ENCODE measurements at places on chromosomes 1 and 21.

DNA sequence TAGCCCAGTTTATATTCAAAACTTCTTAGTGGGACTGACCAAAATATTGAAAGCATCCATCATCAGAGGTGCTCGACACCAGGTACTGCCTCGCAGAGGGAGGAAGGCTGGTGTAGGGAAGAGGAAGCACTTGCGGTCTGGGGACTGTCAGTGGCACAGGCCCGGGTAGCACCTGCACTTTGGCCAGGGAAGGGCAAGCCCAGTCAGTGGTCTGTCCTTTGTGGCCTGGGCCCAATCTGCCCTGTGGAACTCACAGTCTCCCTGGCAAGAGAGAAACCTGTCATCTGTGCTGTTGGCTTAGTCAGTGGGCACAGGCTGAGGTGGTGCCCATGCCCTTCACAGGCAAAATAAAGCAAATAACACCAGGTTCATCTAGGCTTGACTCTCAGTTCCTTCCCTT, 77.4 kb downstream of the SYT6 start:
- no peak for DNase-seq

DNA sequence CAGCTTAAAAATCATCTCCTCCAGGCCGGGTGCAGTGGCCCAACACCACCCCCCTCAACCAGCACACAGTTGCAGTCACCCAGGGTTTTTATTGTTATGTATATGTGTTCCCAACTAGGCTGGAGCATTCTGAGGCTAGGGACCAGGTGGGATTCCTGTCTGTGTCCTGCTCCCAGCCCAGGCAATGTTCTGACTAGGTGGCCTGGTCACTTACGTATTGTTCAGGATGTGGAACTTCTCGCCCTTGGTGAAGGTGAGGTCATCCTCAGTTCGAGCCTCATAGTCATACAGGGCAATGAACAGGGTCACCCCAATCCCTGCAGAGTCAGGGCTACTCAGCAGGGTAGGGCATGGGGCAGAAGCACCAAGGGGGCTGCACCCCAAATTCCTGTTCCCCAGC, 12.2 kb downstream of the FGR start:
- DNase-seq = no peak

DNA sequence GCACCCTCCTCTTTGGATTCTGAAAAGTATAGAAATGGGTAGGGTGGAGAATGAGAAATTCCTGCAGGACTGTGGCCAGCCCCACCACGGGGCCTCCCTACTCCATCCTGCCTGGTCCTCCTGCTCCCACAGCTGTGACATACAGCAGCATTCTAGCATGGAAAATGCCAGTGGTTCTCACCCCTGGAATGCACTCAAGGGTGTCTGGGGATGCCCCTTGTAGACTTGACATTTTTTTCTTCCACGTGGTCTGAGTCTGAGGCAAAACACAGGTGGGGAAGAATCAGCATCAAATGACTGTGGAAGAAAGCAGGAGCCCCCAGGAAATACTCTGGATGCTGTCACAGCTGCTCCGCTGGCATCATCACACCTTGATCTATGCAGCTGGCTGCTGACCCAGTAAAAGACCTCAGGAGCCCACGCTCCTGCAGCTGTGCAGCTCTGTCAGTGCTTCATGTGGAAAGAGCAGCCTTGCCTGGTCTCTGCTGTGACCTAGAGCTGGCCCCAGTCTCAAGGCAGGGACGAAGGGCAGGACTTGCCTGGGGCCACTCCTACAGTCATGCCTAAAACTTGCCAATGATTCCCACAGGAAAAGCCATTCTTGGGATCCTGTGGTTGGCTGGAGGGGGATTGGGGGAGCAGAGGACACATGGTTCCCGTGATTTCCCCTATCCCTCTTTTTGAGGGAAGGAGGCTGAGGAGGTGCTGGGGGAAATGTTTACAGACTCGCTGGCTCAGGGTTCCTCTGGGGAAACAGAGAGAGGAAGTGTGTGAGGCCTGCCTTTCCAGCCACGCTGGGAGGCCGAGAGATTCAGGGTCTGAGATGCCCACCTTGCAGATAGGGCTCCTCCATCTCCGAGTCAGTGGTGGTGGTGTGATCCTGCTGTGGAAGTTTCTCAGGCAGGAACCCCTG, 10.8 kb upstream of the A3GALT2 start:
- no peak for DNase-seq

- no peak for DNase-seq
Observed at GRCh38 chr1:234583755-234584419, 26.1 kb downstream of the IRF2BP2 start.

DNA sequence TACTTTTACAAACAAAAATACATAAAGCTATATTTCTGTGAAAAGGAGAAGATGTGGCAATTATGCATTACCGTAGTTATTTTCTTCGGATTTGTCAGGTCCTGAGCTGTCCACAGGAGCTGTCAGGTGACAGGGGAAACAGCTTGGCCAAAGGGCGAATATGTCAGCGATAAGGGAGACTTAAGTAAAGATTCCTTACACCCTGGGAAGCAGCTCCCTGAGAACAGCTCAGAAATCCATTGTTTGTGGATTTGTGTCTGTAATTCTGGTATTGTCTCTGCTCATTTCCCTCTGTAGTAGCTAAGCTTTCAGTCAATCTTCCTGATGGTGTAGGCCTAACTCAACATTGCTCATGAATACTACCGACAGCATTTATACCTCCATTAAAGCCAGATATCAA, 7.1 kb upstream of the CD34 start:
- no peak for DNase-seq

- no peak for DNase-seq
Observed at GRCh38 chr1:2283991-2284895, 56.1 kb downstream of the SKI start.

DNA sequence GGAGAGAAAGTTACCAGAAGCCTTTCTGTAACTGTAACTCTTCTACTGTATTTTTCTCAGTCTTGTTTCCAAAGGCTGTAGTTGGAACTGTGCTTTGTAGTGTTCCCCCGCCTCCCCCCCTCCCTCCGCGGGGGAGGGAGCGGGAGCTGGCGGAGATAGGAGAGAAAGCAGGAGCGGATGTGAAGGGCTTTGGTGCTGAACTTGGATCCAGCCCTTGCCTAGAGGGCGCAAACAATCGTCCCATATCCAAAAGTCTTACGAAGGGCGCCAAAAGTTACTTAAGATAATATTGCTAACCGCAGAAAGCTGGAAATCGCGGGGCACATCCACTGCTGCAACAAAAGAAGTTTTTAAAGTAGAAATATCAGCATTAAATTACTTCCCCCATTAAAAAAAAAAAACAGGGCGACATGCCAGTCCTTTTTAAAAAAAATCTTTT, 2.4 kb upstream of the NFIA start:
- no peak for DNase-seq

DNA sequence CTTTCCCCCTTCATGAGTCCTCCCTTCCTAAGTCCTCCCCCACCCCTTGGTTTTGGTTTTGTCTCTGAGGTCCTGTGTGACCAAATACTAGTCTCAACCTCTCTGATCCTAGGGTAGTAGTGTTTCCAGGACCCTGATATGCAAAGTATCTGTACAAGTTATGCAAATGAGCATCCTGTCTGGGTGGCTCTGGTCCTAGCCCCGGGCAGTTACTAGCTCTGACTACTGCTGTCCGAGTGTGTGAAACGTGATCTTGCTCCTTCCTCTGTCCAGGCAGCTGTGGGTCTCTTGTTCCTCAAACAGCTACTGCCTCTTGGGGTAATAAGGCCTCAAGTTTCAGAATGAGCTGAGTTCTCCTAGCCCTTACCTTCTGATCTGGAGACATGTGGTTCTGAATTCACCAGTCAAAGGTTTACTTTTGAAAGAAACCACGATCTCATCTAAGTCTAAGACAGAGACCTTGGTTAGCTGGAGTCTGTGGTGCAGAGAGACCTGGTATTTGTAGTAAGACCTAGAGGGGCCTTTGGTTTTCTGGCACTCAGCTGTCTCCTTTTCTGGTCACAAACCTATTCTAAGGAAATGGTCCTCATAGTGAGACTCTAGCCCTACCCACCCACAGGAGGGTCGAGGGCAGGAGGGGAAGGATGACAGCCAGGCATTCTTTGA, 31.0 kb upstream of the IL19 start:
- DNase-seq = peak; percentile 71

- DNase-seq = no peak
Observed at GRCh38 chr1:103002005-103002404, 106.3 kb downstream of the COL11A1 start.

- DNase-seq = no peak
Observed at GRCh38 chr1:87291107-87291506, 37.6 kb upstream of the LMO4 start.

- no peak for DNase-seq
Observed at GRCh38 chr1:147077523-147077922, 94.7 kb downstream of the PRKAB2 start.

GRCh38 chr21:20703112-20703767, 295.0 kb upstream of the NCAM2 start:
- DNase-seq = no peak

DNA sequence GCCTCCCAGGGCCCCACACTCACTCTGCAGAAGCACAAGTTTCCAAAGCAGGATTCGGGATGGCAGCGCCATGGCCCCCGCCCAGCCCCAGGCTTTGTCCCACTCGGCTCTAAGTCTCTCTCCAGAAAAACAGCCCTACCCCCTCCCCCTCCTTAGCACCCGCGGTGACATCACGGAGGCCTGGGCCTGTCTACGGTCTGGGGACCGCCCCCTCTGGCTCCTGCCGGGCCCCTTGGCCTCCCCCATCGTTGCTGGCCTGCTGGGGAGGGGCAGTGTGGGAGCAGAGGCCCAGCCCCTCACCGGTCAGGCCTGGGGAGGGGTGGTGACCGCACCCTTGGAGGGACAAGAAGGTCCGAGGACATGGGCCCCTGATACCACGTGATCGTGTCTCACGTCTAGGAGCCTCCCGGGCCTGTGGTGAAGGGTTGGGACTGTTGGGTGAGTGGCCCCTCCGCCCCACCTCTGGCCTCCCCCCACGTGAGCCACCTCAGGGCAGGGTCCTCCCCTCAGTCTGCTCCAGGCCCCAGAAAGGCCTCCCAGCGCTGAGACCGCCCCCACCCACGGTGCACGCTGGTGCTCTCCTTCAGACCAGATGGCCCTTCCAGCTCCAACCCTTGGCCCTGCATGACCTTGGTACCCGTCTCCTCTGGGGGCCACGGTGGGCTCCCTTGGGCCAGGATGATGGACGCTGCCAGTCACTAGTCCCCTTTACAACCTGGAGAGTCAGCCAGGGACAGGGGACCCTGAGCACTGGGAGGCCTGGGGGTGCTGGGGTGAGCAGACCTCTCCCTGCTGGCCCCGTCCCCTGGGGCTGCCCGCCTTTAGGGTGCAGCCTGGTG, at the start of gene MXRA8:
MXRA8 (minus strand) TSS at position 123 of the 839 bp plus-strand sequence; CDS start at position 72, 51 bp downstream.
- DNase-seq = no peak

GRCh38 chr1:166040202-166040997, 126.4 kb downstream of the FAM78B start:
- no peak for DNase-seq

DNA sequence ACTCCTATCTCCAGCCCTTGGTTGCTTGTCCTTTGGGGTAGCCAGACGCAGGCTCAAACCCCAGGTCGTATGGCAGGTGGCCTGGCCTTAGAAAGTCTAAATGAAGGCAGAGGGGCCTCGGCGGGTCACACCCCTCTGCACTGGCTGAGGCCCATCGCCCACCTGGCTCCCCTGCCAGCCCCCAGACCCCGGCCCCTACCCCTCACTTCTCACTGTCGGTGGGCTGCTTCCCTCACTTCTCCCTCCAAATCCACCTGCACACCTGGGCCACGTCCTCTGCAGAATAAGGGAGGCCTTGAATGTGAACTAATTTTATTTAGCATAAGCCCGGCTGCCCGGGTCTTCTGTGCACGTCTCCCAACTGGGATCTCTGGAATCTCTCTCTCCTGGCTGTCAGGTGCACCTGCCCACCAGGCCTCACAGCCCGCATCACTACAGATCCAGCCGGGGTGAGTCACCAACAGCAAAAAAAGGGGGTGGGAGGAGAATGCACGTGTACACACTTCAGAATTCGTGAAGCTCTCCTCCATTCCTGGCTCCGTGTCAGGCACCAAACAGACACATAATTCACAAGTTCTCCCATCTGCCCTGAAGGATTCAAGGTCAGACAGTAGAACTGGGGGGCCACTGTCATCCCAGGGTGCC, 107.5 kb upstream of the SIM2 start:
- DNase-seq = no peak

DNA sequence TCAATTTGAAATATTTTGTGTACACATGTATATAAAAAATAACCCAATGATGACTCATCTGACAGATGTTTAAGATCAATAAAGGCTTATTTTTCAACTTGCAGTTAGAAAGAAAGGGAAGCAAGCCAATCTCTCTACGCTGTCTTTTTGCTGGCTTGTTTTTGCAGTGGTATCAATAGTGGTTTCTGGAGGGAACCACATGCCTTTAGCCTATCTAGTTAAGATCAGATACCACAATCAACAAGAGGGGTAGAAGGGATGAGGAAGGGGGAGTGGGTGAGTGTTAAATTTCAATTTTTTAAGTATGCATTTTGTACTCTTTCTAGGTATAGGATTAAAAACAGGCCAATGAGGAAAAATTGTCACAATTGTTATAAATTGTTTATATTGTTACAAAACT, 276.2 kb downstream of the KCNH1 start:
- no peak for DNase-seq

DNA sequence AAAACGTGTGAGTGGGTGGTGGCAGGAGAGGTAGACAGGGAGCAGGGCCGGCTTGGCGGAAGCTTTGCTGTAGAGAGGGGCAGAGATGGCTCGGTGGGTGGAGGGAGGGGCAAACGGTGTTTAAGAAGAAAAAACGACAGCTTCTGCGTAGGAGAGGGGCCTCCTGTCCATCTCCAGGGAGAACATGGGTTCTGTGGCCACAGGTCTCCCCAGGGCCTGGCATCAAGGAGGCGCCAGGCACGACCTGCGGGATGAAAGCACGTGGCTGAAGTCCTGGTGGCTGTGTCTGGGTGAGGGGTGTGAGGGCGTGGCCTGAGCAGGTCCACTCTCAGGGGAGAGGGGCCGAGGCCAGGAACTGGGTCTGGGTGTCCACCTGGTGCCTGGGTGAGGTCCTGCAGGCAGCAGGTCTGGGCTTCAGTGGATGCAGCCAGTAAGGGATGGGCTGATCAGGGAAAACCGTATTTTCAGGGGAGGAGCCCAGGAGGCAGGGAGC, 940 bp upstream of the PRKCZ start:
- no peak for DNase-seq

DNA sequence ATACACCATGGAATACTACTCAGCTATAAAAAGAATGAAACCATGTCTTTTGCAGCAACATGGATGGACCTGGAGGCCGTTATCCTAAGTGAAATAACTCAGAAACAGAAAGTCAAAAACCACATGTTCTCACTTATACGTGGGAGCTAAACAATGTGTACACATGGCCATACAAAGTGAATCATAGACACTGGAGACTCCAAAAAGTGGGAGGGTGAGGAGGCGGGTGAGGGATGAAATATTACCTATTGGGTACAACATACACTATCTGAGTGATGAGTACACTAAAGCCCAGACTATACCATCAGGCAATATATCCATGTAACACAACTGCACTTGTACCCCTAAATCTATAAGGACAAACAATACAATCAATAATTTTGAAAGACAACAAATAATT, 39.5 kb upstream of the FAM20B start:
- DNase-seq = no peak

- peak; percentile 76 for DNase-seq
Observed at GRCh38 chr1:35717911-35718476, 690 bp downstream of the C1orf216 start.

GRCh38 chr1:97108179-97108578, 386.6 kb downstream of the PTBP2 start:
- DNase-seq = no peak

Measured in AML-193 (cell line).